Astrocyte of the spinal cord (primary cell): ENCODE measurements at places on chromosomes 4 and X.

- no peak for DNase-seq
Measured at GRCh38 chr4:60989141-60989540, 211.0 kb upstream of the ADGRL3 start.

DNA sequence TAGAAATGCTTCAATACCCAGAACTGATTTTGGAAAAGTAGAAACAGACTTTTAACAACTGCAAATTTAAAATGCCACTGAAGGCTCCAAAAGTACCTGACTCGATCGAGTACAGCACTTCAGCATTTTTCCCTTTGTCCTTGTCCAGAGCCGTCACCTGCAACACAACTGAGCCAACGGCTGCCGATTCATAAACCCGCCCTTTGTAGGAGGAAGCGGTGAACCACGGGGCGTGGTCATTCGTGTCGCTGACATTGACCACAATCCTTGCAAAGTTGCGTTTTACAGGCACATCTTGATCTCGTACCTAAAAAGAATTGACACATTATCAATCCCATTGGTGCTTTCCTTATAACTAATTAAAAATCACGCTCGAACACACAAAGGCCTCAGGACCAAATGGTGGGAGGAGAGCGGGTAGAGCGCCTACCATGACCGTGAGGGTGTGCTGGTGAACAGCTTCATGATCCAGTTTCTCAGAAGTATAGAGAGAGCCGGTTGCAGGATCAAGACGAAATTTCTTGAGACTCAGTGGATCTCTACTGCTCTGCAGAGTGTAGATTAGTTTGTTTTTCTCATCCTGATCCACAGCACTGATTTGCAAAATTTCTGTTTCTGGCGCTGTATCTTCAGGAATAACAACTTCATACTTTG lies 72.8 kb upstream of the MTNR1A start:
- DNase-seq, result no peak

DNA sequence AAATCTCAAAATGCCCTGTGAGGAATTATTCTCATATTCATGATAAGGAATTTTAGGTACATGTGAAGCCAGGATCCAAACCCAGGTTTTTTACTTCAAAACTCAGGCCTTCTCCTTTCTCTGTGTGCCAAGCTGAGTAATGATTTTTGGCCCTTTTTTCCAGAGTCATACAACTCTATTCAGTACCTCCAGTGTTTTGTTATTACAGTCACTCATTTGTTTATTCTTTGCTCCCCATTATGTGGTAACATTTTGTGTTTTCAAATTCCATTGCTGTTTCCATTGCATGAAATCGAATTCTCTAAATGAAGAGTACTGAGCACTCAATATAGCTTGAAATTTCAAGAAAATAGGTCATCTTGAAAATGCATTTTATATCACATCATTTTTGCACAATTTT lies 315.4 kb downstream of the NR3C2 start:
- peak; percentile 15 for DNase-seq

DNA sequence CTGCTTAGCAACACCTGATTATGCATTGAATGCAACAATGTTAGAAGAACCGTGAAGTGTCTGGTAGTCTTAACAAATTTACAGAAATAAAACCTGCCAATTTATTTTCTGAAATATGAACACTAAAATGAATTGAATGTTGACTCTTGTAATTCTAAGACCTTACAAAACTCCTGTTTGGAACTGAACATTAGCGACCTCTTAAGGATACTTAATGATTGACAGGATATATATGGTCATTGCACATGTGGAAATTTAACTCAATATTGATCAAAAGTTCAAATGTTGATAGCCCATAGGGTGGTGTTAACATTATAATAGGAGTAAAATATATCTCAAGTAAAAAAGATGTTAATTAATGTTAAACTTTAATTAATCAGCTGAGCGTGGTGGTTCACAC lies 79.1 kb downstream of the TECRL start:
- DNase-seq, result no peak
